Activated naive CD4-positive, alpha-beta T cell treated with anti-CD3 and anti-CD28 coated beads, Interleukin-2, amount 50 U/mL, for 16 hours (primary cell): ENCODE measurements at places on chromosomes 7 and 10.

GRCh38 chr10:86316990-86317389 is 49.6 kb downstream of the GRID1 start:
- no peak for DNase-seq

- no peak for DNase-seq
Observed at GRCh38 chr10:30820261-30820991, 190.9 kb upstream of the LYZL2 start.

DNA sequence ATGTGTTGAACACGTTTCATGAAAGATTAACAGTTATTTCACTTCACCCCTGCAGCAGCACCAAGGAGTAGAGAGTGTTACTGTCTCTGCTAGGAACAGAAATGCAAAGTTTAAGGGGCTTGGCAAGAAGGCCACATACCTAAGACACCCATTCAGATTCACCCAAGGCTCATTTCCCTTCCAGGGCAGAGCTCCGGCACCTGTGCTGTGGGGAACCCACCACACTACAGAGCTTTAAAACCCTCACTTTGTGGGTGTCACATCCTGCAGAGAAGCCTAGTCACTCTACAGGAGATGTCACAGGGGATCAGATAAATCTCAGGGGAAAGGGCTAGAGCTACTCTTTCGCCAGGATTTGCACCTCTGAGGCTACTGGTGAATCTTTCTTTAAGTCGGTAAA is 176.1 kb upstream of the KLF6 start:
- no peak for DNase-seq

- DNase-seq: no peak
Observed at GRCh38 chr7:23074443-23075261, 30.9 kb upstream of the KLHL7 start.

GRCh38 chr10:15419279-15419874 is 48.3 kb upstream of the FAM171A1 start:
- DNase-seq: peak; percentile 21

DNA sequence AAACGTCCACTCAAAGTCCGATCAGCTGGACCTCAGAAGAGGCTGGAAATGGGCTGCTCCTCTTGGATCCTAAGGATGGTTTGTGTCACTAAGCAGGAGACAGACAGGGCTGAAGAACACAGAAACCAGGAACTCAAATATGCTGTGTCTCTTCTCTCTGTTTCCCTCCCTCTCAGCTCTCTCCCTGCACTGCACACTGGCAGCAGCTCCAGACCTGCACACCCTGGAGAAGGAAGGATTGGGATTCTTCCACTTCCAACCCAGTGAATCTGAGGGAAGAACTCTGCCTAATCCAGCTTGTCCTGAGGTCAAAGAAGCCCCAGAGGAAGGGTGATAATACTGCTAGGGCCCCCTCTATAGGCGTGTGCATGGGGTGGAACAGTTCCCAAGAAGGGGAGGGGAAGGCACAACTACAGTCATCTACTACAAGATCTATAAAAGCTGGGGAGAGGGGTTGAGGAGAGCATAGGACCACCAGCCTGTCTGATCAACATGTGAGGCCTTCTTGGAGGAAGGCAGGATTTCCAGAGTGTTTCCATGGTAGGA is 22.7 kb upstream of the ZCCHC24 start:
- no peak for DNase-seq

- DNase-seq: no peak
Observed at GRCh38 chr10:91885362-91886079, 23.8 kb downstream of the FGFBP3 start.

DNA sequence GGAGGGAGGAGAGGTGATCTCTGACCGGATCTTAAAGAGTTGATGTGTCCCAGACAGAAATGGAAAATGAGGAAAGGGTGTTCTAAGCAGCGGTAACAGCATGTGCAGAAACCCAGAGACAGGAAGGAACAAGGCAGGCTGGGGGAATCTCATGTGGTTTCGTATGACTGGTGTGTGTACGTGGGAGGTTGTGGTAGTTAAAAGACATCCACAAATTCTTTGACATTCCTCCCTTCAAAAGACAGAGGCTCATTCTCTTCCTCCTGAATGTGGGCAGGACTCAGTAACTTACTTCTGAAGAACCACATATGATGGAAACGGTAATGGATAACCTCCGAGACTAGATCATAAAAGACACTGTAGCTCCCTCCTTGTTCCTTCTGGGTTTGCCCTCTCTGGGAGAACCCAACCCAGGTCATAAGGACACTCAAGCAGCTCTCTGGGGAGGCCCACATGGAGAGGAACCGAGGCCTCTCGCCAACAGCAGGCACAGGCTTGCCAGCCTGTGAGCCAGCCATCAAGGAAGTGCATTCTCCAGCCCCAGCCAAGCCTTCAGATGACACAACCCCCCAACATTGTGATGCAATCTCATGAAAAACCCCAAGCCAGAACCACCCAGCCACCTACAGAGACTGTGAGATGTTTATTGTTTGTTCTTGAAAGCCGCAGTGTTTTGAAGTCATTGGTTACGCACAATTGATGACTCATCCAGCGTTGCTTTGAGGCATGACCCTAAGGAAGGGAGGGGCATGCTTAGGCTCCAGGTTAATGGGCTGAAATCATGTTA is 116.0 kb downstream of the SLIT1 start:
- DNase-seq: no peak

DNA sequence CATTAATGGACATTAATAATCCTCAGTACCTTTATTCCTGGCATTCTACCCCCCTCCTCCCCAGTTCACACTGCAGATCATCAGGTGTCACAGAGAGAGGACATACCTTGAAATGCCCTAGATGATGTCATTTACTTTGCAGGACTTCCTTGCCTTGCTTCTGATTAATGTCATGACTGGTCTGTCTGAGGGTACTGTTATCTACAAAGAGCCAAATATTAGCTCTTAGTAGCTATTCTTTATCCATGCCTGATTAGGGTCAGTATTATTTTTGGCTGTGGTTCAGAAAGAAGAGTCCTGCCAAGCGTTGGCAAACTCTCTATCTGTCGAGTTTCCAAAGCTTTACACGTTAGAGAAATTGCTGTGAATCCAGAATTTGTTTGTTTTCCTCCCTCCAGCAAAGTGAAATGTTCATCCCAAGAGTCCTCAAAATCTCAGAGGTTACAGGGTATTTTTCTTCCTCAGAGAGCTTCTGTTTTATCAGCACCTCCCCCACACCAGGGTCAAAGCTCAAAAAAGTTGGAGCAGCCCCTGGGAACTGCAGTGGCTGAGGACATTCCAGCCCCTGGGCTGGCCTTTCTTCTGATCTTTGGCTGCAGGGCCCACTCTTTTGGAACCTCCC is 12.6 kb downstream of the SCD start:
- no peak for DNase-seq

- no peak for DNase-seq
Observed at GRCh38 chr10:23525406-23525805, 86.5 kb downstream of the OTUD1 start.

DNA sequence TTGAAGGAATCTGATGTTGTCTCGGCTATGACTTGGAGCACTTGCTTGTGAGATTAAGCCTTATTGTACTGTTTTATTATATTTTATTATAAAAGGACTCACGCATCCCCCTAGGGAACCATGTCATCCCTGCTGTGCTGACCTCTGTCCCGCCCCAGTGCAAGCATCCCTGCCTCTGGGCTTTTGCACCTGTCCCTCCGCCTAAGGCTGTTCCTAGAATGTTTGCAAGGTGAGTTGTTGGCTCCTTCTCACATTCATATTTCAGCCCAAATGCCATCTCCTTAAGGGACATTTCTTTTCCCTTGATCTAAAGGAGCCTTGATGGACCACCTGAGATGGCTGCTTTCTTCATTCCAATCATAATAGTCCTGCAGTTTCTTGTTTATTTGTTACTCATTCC is 236.9 kb upstream of the IGFBP3 start:
- no peak for DNase-seq

- DNase-seq: no peak
Observed at GRCh38 chr10:93337309-93337721, 144.8 kb downstream of the MYOF start.

- DNase-seq: no peak
Observed at GRCh38 chr10:71713135-71714030, 6.2 kb downstream of the C10orf105 start.

DNA sequence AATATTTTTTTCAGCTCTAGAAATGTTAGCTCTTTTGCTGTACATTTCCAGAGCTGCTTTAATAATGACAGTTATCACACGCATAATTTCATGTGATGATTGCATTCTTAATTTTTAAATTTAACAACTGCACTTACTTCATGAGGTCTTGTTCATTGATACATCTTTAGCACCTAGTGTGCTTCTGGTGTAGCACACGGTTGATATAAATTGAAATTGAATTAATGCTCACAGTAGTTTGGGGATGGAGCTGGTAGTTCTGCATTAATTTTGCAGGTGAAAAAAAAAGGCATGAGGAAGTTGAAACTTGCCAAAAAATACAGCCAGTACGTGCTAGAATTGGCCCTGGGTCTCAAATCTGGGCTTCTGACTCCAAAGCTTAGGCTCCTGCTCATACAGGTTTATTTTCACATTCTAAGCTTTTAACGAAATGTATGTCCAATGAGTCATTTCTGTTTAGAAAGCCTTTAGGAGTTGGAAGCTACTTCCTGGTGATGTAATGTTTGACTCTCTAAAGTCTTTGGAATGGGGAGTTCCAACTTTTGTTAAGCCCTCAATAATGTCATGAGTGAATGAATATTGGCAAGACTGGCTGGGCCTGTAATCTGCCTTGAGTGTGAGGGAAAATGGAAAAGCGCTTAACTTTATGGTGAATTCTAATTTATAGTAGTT is 62.5 kb downstream of the DAGLB start:
- DNase-seq: no peak

DNA sequence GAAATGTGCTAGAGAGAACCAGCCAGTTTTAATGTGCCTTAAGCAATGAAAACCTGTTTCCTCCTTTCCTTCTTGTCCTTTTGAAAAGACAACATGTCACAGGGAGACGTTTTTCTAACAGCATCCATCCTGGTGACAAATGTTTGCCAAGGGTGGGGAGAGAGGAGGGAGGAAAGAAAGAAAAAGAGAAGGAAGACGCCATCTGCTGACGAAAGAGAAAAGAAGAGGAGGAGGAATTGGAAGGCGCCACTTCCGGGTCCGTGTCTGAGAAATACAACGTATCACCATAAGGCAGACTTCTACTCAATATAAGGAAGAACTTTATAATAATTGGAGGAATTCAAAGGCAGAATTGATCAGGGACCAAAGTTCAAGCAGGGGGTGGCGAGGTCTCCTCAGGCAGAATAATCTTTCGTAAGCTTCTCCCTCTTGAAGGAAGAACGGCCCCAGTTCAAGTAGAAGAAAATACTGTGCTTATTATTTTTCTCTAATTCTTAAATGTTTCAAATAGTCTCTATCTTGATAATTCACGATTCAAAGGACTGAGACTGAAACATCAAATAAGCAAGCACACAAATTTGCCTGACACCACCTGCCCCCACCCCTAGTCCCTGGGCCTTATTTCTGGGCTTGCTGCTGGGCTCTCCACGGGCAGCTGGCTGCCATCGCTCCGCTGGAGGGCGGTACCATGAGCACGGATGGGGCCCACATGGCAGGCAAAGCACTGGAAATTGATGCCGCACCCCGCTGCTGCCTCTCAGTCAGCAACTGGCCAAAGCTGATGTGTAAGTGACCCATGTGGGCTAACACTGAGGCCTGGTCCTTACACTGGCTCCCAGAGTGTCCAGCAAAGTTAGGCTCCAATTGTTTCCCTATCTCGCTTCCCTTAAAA is 273.7 kb upstream of the KLF14 start:
- DNase-seq: peak; percentile 57

DNA sequence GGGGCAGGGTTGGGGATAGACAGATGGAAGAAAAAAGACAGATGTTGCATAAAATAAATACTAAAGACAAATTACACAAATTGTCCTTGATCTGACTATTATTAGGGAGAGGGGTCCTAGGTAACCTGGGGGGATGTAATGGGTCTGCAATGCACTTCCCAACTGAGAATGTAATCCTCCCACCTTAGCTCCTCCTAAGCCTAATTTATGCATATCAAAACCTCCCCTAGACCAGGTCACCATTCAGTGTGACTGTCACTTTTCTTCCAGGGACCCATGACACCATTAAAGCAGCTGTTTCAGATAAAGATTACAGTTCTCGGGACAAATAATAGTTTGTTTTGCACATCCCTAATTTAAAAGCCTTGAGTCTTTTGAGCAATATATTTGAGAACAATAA is 133.9 kb upstream of the FEZF1 start:
- DNase-seq: no peak

DNA sequence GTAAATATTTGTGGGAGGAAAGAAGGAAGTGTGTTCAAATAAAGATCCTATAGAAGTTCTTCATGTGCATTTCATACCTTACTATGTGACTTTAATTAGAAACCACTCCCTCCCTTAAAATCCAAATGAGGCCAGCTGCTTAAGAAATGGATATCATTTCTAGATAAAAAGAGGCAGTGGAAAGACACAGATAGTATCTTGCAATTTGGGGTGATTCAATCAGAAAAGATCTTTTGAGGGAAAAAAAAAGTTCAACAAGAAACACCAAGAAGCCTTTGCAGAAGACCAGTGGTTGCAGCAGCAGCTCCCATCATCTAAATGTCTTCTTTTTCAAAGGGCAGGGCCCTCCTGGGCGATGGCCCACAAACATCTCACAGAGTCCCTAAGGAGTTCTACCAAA is 200.1 kb downstream of the LRRN3 start:
- DNase-seq: no peak

GRCh38 chr10:31611161-31611560 is 292.1 kb downstream of the ZEB1 start:
- no peak for DNase-seq

DNA sequence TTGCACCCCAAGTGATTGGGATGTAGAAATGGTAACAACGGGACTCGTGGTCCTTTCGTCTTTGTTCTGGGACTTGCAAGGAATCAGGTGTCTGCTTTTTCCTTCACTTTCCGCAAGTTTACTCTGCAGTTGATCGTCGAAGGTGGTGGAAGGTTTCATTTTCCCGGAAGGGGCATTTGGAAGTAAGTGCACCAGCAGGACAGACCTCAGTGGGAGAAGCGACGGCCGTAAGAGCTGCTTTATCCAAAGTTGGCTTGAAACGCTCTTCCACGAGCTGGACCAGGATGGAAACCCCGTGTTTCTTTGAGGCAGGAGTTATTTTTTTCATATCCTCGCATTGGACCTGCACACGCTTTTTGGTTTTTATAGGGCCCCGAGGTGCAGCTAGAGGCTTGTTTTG is 1.2 kb downstream of the BRI3 start:
- no peak for DNase-seq

GRCh38 chr10:84665883-84666463 is 337.6 kb downstream of the CCSER2 start:
- DNase-seq: peak; percentile 13

DNA sequence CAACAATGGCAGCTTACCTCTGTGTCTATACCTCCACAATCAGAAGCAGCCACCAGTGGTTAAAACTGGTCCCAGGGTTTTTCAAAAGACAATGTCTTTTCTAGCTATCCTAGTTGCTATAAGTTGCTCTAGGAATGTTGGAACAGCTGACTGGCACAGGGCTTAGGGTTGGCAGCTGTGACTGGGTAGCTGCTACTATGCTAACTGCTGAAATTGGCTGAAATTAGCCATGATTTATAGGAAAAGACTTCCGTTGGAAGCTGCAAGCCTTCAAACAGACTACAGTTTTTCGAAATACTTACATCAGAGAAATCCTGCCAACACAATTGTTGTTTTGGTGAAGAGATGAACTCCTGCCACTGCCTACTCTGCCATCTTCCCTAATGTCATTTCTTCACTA is 102.3 kb downstream of the MKX start:
- DNase-seq: no peak
